ENCODE measurements at places on chromosomes 1 and 21.
A peak's percentile ranks its signal among the peaks of the same experiment; 100 is the strongest.

GRCh38 chr1:150164779-150165178 lies 15.1 kb downstream of the PLEKHO1 start:
- no peak for DNase-seq

DNA sequence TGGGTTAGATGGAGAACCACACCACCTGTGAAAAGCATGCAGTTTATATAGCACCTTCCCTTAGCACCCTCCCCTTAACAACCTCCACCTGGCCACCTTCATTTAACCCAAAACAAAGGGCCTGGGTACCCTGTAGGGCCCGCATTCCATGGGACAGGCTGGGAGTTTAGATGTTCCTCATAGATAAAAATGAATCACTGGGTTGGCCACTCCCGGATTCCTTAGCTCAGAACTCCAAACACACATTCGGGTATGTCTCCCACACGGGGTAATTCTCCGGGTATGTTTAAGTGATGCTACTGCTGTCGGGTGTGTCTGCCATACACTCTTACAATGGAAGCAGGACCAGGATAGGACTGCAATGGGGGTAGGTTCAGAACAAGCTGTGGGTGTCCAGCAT lies 43.9 kb upstream of the FOXO6 start:
- no peak for DNase-seq

- DNase-seq, result no peak
Measured at GRCh38 chr21:16004086-16004485, 274.3 kb downstream of the USP25 start.

- no peak for DNase-seq
Measured at GRCh38 chr1:172746091-172746949, 87.4 kb downstream of the FASLG start.

GRCh38 chr1:230983811-230984210 lies 4.9 kb downstream of the ARV1 start:
- no peak for DNase-seq

- no peak for DNase-seq
Measured at GRCh38 chr1:162716123-162716522, 74.4 kb upstream of the HSD17B7 start.

GRCh38 chr1:65172936-65173690 lies 25.1 kb downstream of the AK4 start:
- DNase-seq, result no peak

DNA sequence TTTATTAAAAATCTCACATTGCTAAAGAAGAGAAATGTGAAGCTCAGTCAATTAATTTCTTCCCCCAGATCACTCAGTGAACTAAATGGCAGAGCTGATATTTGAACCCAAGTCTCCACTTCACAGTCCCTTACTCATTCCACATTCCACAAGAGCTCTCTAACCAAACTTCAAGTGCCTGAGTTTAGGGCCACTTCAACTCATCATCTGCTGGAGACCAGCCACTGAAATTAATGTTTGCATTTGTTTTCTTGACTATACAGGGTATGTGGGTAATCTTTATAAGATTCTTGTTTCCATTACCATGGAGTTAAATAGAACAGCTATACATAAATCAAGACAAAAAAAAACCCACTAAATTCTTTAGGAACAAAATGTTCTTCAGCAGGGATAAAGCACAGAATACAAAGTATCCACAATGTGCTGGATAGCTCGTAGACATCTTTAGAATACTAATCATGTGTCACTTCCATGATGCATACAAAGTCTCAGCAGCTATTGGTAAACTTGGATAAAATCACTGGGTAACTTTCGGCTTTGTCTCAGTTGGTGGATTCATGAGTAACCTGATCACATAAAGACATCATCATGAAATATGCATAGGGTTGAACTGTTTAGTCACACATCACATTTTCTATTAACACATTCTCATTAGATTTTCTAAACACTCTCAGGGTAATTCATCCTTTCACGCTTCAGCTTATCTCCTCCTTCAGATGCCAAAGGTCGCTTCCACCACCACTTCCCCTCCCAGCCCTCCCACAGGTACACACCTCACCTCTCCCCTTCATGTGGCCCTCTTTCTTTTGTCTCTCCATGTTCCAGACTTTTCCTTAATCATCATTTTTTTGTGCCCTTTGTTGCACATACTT lies 89.8 kb downstream of the LRRC53 start:
- DNase-seq, result no peak

DNA sequence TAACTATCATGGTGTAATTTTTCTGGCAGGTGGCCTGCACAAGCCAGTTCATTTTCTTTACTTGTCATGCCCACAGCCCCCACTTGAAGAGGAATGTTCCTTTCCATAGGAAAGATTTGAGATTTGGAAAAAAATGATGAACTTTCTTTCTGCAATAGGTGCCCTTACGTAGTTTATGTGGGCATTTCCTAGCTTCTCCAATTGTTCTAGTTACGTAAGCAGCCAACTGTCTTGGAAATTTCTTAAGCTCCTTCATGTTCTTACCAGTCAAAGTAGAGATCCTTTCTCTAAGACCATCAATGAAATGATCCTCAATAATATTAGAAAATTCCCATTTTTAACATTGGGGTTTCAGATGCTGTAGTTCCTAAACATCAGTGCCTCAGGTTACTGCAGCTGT lies 109.5 kb upstream of the F3 start:
- no peak for DNase-seq

DNA sequence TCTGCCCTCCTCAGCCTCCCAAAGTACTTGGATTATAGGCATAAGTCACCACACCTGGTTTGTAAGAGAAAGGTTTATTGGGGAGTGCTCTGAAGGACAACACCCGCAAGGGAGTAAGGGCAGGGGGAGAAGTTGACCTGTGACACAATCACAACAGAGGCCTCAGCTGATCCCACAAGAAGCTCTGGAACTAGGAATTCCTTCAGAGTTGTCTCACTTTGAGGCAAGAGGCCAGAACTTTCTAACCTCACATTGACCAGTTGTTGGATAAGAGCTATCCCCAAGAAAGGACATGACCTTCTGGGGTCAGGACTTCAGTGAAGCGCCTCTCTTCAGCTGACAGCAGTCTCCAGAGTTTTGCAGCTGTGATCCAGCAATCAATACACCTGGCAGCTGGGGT lies 27.4 kb upstream of the RC3H1 start:
- no peak for DNase-seq

- DNase-seq, result no peak
Measured at GRCh38 chr1:215228193-215228592, 145.7 kb downstream of the KCNK2 start.

DNA sequence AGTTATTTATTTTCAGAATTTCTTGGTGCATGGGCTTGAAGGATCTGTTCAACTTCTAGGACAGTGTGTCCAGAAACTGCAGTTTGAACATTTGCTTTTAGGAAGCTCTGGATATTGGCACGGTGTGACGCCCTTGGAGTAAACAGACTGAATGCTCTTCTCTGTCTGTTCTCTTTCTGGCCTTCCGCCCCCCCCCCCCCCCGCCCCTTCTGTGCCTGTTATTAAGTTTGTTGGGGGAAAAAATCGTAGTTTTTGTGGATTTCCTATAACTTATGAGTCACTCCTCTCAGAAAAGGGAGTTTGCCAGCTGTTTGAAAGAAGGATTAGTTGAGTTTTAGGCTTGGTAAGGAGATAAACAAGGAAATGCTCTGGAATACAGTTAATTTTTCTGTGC lies 1.2 kb downstream of the KCTD3 start:
- DNase-seq, result no peak

GRCh38 chr1:110668549-110668948 lies 6.2 kb downstream of the KCNA3 start:
- no peak for DNase-seq

GRCh38 chr1:17369466-17369865 lies 2.5 kb upstream of the PADI6 start:
- no peak for DNase-seq

DNA sequence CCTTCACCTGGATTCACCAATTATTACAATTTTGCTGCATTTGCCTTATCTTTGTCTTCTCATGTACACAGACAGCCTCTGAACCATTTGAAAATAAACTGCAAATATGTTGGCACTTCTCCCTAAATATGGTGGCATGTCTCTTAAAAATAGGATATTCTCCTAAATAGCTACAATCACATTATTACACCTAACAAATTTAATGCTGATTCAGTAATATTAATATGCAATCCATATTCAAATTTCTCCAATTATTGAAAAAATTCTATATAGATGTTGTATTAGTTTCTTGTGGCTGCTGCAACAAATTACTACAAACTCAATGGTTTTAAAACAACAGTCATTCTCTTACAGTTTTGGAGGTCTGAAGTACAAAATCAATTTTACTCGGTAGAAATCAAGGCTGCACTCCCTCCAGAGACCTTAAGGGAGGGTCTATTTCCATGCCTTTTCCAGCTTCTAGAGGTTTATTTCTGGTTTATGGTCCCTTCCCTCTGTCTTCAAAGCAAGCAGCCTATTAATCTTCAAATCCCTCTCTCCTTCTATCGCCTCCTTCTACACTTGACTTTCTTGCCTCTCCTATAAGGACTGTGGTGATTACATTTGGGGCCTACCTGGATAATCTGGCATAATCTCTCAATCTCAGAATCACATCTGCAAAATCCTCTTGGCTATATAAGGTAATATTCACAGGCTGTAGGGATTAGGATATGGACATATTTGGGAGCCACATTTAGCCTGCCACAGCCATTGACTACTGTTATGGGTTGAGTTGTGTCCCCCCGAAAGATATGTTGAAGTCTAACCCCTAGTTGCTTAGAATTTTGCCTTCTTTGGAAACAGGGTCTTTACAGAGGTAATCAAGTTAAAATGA lies 52.5 kb upstream of the BOLA1 start:
- DNase-seq, result no peak

DNA sequence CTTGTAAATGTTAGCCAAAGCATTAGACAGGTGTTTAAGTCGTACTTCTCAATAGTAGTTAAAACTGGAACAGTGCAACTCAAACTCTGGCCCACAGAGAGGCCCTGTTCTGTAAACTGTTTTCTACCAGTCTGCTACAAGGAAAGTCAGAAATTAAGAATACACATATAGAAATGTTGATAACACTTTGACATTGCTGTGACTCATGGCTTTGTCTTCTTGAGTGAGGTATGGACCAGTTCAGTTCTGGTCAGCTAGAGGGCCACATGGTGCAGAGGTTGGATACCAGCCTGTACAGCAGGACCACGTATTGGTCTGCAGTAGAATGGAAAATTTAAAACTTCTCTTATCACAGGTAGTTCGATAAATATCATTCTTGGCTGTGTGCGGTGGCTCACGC lies 22.3 kb downstream of the ZBTB8B start:
- DNase-seq, result no peak

GRCh38 chr21:33901412-33902288 lies 14.0 kb downstream of the ATP5PO start:
- DNase-seq, result no peak

DNA sequence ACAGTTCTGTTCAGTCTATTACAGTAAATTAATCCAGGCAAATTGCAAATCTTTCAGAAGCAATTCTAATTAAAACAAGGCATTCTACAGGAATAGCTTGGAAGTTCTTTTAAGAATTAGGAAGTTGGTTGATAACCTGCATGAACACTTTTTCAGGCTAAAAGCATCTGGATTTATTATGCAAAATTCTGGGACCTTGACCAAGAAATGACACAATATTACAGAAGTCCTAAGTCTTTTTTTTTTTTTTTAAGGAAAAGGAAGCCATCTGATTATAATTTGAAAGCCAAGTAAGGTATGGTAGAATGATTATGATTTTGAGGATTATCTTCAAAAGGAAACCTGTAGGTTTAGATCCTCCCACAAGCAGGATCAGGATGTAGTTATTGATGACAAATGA lies 74.7 kb upstream of the KCNK2 start:
- no peak for DNase-seq

DNA sequence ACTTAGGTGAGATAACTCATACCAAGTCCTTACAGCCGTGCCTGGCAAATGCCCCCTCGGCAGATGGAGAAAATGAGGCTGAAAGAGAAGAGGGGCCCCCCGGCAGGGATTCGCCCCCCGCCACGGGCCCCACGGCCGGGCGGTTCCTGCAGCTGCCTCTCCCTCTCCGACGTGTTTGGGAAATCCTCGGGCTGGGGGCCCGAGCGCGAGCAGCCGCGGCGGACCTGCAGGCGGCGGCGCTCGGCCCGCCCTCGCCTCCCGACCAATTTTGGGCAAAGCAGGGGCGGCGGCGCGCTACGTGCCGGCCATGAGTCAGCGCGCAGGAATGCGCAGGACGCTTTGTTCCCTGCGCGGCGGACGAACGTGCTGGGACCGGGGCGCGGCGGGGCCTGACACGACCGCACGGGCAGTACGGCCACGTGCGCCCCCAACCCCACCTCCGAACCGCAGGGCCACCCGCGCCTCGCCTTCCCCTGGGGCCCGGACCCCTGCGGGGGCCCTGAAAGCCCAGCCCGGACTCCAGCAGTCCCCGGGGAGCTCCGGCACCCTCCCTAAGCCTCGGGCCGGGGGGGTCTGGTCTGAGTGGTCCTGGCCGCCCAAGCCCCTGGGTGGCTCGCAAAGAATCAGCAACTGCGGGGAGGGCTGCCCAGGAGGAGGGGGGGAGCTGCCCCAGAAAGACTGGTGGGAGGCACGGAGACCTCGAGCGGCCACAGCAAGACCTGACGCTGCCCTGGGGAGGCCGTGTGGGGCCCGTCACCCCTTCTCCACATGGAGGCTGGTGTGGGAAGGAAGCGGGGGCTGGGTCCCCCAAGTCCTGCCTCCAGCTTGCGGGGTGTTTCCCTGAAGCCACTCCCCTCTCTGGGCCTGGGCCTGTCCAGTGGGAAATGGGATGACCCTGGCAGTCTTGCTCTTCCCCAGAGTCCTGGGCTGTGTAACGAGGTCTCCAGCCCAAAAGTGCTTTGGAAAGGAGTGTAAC lies 11.9 kb upstream of the EDN2 start:
- peak; percentile 67 for DNase-seq
